Hematopoietic multipotent progenitor cell (in vitro differentiated cells): ENCODE measurements at places on chromosomes 2 and 18.

DNA sequence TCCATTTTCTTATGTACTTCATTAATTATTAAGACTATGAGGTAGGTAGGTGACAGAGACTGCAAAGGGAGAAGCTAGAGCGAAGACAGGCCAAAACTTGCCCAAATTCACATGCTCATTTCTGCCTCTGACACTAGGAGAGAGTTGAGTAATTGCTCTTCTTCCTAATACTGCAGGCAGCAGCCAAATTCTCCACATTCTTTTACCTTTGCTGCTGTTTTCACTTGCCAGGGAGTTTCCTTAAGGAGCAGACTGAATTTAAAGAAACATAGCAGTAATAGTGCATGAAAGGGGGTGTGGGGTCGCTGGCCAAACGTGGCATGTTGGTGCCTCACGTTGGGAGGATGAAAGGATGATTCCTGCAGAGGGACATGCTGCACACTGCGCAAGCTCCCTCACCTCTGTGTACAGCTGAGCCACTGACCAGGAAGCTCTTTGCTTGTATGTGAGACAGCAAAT lies 12.3 kb downstream of the CRIM1 start:
- no peak for DNase-seq

- peak; percentile 86 for DNase-seq
Measured at GRCh38 chr2:29920130-29920577, 1.2 kb downstream of the ALK start.

DNA sequence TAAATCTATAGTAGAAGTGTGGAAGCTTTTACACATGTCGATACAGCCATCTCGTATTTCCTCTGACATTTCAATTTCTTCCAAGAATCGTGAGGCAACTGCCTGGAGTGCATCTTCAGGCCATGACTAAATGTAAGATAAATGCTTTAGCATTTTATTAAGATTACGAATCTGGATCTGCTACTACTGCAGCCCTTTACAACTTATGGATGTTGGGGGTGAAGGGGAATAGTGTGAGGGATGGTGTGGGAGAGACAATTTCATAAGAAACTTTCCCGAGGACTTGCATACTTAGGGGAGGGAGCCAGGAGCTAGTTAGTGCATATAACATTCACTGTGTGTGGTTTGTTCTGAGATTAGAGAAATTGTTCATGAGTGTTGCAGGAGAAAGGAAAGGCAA lies 204.8 kb downstream of the SLC39A10 start:
- DNase-seq = no peak

- no peak for DNase-seq
Measured at GRCh38 chr2:128538396-128538795, 219.7 kb upstream of the HS6ST1 start.

GRCh38 chr2:45852450-45853150 lies 201.1 kb downstream of the PRKCE start:
- no peak for DNase-seq

- DNase-seq = no peak
Measured at GRCh38 chr2:63642946-63643345, 54.2 kb downstream of the MDH1 start.

GRCh38 chr18:4416976-4417375 lies 38.1 kb downstream of the DLGAP1 start:
- no peak for DNase-seq

- no peak for DNase-seq
Measured at GRCh38 chr18:33596178-33596854, 18.3 kb downstream of the ASXL3 start.

DNA sequence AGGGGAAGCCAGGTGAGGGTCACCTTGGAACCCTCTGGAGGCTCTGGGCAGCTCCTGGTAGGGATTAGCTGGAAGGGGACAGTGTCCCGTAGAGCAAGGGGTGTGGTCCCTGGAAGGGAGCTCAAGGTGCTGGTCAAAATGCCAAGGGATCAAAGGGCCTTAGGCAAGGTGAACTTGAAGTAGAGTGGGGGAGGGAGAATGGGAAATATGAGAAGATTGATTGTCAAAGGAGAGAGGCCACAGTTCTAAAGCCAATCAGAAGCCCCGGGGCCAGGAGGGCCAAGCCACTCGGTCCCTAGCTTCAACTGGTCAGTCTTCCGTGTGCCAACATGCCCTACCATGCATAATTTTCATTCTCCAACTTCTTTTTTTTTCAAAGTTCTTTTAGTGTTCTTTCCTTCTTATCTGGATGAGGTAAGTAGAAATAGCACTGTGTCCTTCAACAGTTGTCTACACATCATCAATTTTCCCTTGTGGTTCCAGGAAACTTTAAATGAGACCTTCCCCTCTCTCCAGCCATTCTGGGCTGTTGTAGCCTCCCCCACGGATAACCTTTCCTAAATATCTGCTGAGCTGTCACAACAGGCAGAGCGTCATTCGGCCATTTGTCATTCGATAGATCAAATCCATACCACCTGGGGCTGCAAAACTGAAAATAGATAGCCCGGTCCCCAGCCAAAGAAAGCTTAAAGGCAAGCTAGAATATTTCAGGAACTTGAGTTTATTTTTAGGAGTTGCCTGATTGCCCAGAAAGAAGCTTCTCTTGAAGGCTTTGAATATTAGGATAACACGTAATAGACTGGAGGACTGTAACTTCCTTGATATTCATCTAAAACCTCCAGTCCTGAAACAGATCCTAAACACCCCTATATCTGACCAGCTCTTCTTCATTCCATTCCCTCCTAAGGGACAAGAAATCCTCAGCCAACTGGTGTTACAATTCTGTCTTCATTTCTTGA lies 83.3 kb downstream of the ALPK2 start:
- DNase-seq = no peak

DNA sequence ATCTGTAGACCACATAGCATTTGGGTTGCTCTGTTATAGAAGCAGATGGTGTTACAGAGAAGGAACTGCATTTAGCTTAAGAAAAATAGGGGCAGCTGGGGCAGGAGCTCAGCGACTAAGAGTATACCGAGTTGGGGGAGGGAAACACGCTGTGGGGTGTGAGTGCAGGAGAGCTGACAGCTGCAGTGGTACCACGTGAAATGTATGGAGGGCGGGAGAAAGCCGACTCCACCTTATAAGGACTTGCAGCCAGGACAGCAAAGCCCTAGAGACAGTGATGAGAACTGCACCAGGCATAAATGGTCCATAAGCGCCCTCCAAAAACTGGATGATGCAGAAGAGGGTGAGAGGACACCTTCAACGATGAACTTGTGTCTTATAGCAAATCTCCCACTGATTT lies 237.6 kb downstream of the PRKCE start:
- no peak for DNase-seq
